ENCODE measurements at places on chromosomes 7 and 10.

DNA sequence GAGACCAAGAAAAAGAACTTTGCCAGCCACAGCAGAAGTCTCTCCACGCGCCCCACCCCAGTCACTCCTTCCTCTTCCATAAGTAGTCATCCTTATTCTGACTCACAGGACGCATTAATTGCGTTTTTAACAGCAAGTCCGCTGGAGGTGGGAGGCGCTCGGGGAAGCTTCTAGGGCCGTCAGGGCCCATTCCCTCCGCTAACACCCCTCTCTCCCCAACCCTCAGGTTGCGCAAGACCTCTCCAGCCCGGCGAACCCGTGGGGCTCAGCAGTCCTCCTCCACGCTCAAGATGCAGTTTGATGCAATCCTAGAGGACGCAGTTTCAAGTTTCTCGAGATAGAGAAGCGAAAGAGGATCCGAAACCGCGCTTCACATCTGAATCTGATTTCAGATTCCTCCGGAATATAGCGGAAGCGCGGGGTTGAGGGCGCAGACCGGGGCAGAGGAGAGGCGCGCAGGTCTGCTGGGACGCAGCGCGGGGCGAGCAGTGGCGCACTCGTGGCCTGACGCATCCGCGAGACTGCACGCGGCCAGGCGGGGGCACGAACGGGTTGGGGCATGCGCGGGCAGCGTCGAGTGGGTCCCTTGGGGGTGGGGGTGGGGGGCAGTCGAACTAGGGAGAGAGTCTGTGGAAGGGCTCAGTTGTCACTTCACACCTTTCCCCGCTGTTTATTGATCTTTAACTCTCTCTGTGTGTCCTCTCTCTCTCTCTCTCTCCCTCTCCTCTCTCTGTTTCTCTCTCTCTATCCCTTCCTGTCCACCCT is 37.8 kb upstream of the PSAP start:
- DNase-seq: peak; percentile 77

GRCh38 chr7:106818736-106819135 is 46.3 kb upstream of the PIK3CG start:
- no peak for DNase-seq

DNA sequence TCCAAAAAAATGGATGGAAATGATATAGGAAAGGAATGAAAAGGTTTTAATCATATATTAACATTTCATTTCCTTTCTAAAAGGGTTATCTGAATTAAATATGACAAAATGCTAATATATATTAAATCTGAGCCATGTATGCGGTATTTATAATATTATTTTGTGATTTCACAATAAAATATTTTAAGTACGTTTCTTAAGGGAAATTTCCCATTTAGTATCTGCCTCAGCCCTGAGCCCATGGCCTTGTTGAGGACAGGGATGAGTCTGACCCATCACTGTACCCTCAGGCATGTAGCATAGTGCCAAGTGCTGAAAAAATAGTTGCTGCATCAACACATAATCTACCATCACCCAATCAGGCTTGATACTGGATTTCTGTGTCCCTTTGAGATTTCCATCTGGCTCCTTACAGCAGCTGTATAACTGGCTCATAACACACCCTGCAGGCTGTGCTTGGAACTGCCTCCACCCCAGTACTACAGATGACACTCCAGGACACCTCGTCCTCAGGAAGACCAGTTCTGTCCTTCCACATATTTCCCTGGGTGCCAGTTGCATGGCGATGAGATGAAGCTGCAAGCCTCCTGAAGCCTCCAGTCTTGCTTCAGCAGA is 59.4 kb upstream of the ASAH2 start:
- DNase-seq: no peak

GRCh38 chr7:22363756-22364422 is 6.9 kb upstream of the RAPGEF5 start:
- DNase-seq: no peak

GRCh38 chr7:139259142-139259541 is 28.1 kb downstream of the UBN2 start:
- no peak for DNase-seq

- DNase-seq: no peak
Measured at GRCh38 chr7:100021297-100021696, 5.9 kb downstream of the ZKSCAN1 start.

GRCh38 chr10:87589645-87590051 is 70.0 kb upstream of the PAPSS2 start:
- DNase-seq: no peak

- DNase-seq: no peak
Measured at GRCh38 chr10:121079226-121079625, 228.1 kb downstream of the WDR11 start.

GRCh38 chr7:26626687-26627086 is 237.7 kb downstream of the SKAP2 start:
- no peak for DNase-seq

DNA sequence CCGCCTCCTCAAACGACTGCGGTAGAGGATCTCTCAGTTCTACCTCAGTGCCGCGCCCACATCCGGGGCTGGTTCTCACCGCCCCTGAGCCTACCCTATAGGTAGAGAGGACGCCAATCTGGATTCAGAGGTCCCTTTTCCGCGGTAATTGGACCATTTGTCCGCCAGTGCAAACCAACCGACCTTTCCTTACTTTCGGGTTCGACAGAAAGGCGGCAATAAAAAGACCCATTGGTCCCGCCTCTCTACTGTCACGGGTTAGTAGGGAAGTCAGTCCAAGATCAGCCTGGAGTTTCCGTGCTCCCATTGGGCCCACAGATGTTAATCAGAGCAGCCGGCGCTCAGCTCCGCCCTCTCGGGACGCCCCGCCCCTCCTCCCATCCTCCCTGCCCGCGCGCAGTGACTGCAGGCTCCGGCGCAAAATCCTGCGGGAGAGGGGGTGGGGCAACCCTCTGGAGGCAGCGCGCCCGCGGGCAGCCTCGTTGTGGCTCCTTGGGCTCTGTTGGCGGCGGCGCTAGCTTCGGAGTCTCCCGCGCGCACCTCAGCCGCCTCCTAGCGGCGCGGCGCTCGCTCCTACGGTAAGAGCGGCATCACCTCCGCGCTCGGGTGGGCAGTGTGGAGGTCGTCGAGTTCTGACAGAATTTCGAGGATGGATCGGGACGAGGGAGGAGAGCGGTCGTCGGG is at the start of the genes PHTF2 and TMEM60:
Gene PHTF2 (plus strand): TSS at position 380 of the 684 bp plus-strand sequence.
Gene TMEM60 (minus strand): TSS at position 41 of the 684 bp plus-strand sequence. CDS start 4,061 bp downstream, outside the sequence.
- DNase-seq: peak; percentile 92

DNA sequence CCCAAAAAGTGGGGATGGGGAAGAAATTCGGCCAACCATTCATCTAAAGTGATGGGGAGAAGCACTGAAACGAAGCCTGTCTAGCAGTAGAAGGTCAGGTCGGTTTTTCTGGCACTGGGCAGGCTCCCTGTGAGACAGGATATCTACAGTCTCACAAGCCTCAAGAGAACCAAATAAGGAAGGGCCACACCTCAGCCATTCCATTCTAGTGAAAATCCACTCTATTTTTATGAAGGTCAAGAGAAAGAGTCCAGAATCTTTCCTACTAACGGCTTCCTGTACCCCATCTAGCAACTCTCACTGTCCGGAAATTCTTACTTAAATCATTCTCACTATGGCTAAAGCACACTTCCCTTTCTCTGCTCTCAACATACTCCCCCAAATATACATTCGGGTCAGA is 267.1 kb downstream of the PRPF18 start:
- peak; percentile 76 for DNase-seq

DNA sequence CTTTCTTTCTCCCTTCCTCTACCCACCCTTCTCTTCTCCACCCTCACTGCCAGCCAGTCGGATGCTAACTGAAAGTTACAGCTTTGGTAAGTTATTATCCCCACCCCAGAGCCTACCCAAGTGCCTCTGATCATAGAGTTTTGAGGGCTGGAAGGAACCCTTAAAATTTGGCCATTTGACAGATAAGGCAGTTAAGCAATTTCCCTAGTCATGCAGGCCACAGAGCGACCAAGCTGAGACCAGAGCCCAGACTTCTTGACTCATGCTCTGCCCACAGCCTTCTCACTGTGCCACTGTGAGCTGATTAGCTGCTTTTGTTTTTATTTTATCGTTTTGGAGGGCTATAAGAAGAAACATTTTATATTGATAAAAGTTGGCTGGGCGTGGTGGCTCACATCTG is 17.2 kb downstream of the SAP25 start:
- DNase-seq: no peak

Measured in hepatic stellate cell (primary cell).